ENCODE measurements at places on chromosomes 12 and 14. TPM values are rescaled to one million over a fixed set of nuclear protein-coding genes. Genes with fewer than 3 reads are reported as not detected.

Gene METTL1
- total RNA-seq, result 22.4 TPM

Gene DBX2
- total RNA-seq, result not detected

Gene PHLDA1
- 111 TPM for total RNA-seq

Gene AMN
- 1.2 TPM for total RNA-seq

Gene LRP10
- total RNA-seq, result 124 TPM

Gene IFNG-AS1
- not detected for total RNA-seq

Gene ETFBKMT
- total RNA-seq, result 1.5 TPM

Gene VDR
- total RNA-seq, result 21.9 TPM

Gene KRT85
- not detected for total RNA-seq

Gene TMEM63C
- 1.1 TPM for total RNA-seq

Gene LHX5
- 0.50 TPM for total RNA-seq

Gene GNG2
- total RNA-seq, result 4.1 TPM

Gene KRT78
- not detected for total RNA-seq

Gene RASAL1
- 1.8 TPM for total RNA-seq

Gene FAM186B
- total RNA-seq, result 0.21 TPM

Gene NFATC4
- total RNA-seq, result 14.0 TPM

Gene C12orf60
- total RNA-seq, result 4.9 TPM

Gene SLC41A2
- 50.0 TPM for total RNA-seq

Gene C1S
- total RNA-seq, result 4.0 TPM

Gene C12orf75
- 276 TPM for total RNA-seq

Gene GRIP1
- 4.2 TPM for total RNA-seq

Gene TAC3
- not detected for total RNA-seq

Gene TXNDC16
- total RNA-seq, result 3.2 TPM

Gene KNTC1
- 12.4 TPM for total RNA-seq

Gene FAIM2
- total RNA-seq, result not detected

Gene MYRFL
- 0.13 TPM for total RNA-seq

Gene CDK4
- total RNA-seq, result 257 TPM

Gene TESPA1
- total RNA-seq, result not detected

Gene FOXA1
- total RNA-seq, result 8.2 TPM

Gene TBC1D30
- 3.7 TPM for total RNA-seq
